Globus pallidus (tissue), 1 donor: ENCODE measurements at places on chromosomes 4 and X.

GRCh38 chr4:34732176-34732950 lies 1512.0 kb downstream of the ARAP2 start:
- no peak for DNase-seq

- DNase-seq = no peak
Measured at GRCh38 chr4:128305942-128306341, 18.3 kb upstream of the PGRMC2 start.

DNA sequence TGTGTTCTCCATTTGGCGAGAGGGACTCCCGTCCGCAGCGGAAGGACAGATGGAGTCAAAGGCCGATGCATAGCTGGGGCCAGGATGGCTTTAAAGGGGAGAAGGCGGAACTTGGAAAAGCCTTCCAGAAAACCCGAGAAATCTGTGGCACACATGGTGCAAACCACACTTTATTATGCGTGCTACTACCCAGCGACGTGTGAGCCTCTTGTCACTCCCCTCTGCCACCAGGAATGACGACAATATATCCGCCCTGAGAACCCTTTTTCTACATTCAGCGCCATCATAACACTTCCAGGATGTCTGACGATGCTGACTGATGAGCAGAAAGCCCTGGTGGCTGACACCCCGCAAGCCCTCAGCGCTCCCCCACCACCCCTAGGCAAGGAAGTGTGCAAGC lies 689 bp upstream of the DCHS2 start:
- DNase-seq = no peak

- no peak for DNase-seq
Measured at GRCh38 chr4:97104006-97104405, 1039.3 kb downstream of the STPG2 start.

- DNase-seq = peak; percentile 40
Measured at GRCh38 chrX:56728321-56728720, 722 bp upstream of the NBDY start.

GRCh38 chr4:118957722-118958445 lies 69.2 kb downstream of the SYNPO2 start:
- no peak for DNase-seq

DNA sequence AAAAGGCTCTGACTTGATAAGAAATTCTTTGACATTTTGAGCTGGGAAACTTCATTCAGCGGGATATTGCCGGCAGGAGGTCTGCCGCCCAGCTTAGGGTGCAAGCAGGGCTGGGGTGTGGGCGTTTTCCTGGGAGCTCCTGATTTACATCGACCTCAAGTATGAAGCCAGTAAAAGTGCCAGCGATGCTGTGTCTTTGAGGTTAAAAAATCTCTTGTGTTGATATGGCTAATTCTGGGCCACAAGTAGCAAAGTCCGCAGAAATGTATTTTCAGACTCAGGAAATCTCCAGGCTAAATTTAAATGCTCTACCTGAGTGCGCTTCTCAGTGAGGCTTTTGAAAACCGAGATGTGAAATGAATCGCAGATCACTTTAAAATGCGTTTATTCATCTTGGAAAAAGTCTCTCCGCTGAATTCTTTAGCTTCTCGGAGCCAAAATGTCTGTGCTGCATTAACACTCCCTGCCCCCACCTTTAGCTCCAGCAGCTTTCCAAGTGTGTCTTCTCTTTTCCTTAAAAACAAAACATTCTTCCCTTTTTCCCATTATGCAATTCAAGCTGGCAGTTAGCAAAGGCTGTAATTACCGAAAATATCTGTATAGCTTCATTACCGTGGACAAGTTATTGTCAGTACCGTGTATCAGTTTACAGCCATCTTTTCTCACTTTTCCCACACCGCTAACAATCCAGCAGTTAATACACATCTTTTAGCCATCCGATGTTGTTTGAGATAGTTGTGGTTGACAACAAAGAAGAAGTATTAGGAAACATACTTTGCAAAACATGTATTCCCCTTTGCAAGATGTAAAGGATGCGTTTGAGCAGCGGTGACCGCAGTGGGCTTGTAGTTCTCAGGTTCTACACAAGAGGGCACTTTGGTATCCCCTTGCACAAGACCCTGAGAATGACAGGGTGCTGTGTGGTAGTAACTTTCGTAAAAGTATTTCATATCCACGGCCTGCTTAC lies 136.0 kb upstream of the STX18 start:
- DNase-seq = peak; percentile 41

DNA sequence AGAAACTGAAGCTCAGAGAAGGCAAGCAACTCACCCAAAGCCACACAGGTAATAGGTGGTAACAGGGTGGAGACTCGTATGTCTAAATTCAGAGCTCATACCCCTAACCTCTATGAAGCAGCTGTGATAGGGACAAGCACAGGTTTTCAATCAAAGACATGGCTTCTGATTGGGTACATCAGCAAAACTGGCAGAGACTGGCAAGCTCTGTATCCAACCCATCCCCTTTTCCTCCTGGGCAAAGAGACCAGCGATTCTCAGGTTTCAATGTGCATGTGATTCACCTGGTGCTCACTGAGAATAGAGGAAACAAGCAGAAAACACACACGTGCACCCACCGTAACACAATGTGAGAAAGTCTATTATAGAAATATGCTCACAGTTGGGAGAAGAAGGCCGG lies 153.0 kb downstream of the SMIM20 start:
- no peak for DNase-seq

DNA sequence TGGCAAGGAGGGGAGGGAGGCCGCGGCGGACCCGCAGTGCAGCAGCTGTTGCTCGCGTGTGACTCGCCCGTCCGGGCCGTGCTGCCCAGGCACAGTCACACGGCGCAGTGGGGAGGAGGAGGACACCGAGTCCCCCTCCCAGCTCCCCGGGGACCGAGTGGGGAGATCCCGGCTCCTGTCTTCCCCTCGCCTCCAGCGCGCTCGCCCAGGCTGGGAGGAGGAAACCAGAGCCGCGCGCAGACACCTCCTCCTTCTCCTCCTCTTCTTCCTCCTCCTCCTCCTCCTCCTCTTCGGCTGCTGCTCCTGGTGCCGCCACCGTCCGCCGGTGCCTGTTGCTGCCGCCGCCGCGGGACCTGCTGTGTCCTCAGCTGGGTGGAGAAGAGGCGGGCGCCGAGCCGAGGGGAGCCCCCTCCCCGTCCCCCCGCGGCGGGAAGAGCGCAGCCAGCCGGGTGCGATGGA lies at the start of gene TBC1D1:
TSS of gene TBC1D1 (plus strand) at position 284 of the 459 bp plus-strand sequence. CDS start 11,012 bp downstream, outside the sequence.
- DNase-seq = peak; percentile 21

- no peak for DNase-seq
Measured at GRCh38 chr4:122819708-122820449, 6.8 kb upstream of the FGF2 start.

GRCh38 chrX:154531626-154532025 lies 15.0 kb downstream of the G6PD start:
- no peak for DNase-seq

DNA sequence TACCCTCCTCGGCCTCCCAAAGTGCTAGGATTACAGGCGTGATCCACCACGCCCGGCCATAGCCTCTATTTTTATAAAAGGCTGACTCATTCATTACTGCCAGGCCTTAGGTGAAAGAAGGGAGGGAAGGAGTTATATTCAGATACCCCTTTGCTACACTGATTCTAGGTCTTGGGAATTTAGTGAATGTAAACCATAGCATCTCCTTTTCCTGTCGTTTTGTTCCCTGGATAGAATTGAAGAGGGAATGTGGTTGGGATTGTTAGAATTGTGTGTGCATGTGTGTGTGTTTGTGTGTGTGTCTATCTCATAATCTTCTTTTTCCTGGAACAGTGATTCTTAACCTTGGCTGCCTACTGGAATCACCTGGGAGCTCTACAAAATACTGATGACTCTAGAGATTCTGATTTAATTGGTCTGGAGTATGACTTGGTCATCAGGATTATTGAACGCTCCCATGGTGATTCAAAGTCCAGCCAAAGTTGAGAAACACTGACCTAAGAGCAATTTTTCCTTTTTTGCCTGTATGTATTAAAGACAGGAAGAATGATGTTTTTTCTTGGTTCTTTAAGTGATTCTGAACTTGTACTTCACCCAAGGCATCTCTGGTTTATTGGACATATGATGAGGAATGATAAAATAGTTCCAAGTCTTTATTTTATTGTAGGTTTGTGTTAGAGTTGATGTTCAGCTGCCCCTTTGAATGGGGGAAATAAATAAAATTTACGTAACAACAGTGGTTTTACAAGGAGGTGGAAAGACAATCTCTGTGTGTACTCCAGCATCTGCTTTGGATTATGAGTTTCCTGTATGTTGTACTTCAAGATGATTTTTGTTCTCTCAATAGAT lies 37.0 kb downstream of the NAP1L5 start:
- no peak for DNase-seq

DNA sequence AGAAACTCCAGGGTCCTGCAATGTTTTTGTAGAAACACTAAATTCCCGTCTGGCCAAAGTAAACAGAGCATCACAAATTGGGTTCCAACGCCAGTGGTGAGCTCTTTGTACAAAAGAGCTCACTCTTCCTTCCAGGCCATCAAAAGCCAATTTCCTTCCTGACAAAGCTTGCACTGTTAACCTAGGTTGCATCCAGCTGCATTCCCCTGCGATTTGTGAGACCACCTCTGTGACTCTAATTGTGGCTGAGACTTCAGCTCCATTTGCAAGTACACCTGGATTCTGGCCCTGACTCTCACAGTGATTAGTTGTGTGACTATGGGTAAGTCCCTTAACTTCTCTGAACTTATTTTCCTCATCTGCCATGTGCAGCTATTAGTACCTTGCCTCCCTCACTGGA lies 212.5 kb upstream of the CXorf66 start:
- DNase-seq = no peak

GRCh38 chr4:12844141-12844540 lies 640.0 kb downstream of the RAB28 start:
- DNase-seq = no peak

DNA sequence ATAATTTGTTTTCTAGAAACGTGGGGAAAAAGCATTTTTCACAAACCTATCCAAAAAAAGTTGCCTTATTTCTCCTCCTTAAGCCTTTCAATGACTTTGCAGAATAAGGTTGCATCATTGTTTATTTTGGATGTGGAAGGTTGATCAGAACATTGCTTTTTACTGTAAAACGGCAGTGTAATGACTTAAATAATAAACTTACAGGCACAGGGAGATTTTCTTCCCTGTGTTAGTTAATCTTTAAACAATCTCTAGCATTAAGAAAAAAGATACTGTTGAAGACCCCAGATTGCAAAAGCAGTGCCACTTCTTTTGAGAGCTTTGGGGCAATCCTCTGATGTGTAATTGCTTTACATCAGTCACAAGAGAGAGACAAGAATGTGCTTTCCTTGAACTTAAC lies 153.4 kb downstream of the ARX start:
- DNase-seq = no peak

DNA sequence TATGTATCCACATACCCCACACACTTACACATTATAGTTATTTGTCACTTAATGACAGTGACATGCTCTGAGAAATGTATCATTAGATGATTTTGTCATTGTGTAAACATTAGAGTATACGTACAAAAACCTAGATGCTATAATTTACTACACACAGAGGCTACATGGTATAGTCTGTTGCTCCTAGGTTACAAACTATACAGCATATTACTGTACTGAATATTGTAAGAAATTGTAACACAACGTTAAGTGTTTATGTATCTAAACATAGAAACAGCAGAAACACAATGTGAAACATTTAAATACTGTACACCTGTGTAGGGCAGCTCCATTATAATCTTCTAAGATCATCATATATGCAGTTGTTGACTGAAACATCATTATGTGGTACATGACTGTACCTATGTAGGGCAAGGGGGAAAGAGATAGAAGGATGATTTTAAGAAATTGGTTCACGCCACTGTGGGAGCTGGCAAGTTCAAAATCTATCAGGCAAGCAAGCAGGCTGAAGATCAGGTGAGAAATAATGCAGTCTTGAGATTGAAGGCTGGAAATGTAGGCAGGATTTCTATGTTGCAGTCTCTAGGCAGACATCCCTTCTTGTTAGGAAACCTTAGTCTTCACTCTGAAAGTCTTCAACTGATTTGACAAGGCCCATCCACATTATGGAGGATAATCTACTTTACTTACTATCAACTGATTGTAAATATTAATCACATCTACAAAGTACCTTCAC lies 78.0 kb upstream of the CPEB2 start:
- no peak for DNase-seq

DNA sequence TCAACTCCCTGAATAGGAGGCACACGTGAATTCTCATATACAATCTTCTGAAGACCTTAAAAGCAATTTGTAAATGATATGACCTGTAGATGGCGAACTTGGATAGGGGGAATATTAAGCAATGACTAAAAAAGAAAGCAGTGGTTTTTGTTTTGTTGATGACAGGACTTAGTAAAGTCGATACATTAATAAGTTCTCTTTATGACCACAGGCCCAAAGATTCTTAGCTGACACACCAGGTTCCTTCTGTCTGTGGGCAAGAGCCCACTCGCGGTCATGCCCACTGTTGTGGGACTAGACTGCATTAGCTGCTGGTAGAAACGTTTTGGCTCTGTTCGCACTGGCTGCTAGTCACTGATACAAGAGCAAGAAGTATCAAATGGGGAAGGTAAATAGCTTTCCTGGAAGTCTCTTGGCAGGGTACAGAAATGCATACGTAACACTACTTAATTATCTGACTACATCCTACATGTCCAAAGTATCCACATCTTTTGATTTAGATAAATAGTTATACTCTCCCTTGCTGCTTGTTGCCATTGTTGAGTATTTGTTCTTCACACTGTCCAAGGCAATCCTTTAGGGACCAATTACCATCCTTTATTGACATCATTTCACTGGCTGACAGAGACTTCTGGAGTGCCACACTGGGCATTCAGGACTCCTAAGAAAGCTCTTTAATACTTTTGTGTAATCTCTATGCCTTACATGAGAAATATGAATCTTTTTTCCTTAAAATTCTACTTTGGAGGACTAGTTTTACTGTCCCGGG lies 31.0 kb downstream of the ALPK1 start:
- DNase-seq = peak; percentile 66

- no peak for DNase-seq
Measured at GRCh38 chr4:146018247-146018646, 79.6 kb upstream of the ZNF827 start.

GRCh38 chrX:23380581-23380980 lies 45.9 kb downstream of the PTCHD1 start:
- DNase-seq = no peak

DNA sequence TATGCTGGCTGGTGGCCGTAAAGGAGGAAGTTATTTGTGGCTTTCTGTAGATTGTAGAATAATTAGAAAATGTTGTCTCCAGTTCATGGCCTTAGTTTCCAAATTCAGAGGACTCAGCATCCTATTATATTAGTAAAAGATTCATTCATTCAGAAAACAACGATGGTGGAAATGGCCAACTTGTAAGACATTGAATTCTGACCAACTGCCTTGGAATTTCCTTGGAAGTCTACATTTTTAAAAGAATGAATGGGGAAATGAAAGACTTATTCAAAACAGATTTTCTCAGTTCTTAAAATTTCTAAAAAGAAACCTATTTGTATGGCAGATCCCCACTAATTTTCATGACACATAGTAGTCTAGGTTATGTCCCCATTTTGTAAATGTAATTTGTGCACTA lies 561.5 kb downstream of the ANKRD50 start:
- DNase-seq = no peak

DNA sequence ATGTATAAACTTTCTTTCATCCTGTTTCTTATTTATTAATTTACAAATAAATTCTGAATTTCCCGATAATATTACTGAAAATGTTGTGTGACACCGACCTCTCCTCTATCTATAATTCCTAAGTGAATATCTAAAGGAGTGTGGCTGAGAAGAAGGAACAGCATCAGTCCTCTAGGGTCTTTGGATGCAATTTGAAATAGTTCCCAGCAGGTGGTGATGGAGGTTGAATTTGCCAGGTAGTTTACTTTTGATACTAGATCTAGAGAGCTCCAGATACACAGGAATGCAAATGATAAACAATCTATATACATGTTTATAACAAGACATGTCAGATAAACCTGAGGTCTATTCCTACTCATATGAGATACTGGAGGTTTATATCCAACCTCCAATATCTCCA lies 305.4 kb downstream of the PCDH18 start:
- DNase-seq = no peak

GRCh38 chr4:118348886-118349285 lies 3.9 kb downstream of the PRSS12 start:
- DNase-seq = no peak
